RWPE2 (cell line): ENCODE measurements at places on chromosomes 5 and 9.

- peaks cover 9% of the 10 kb centered on the region for H3K4me1 ChIP-seq
- H3K27me3 ChIP-seq: no peaks in the 10 kb centered on the region
- H3K36me3 ChIP-seq: no peaks in the 10 kb centered on the region
- no peak overlapping the region for H3K4me3 ChIP-seq
- DNase-seq: no peak
These were observed 24.7 kb upstream of the TMEM171 start for GRCh38 chr5:73095564-73096238.

GRCh38 chr5:123987956-123988355 lies 476.0 kb downstream of the CSNK1G3 start:
- no peak for DNase-seq
- no peak overlapping the region for H3K27ac ChIP-seq
- no peak overlapping the region for H3K4me3 ChIP-seq
- H3K27me3 ChIP-seq: no peaks in the 10 kb centered on the region
- no peaks in the 10 kb centered on the region for H3K36me3 ChIP-seq

- H3K36me3 ChIP-seq: no peaks in the 10 kb centered on the region
- no peak overlapping the region for H3K27ac ChIP-seq
- peaks cover 17% of the 10 kb centered on the region for H3K27me3 ChIP-seq
These were observed 79.7 kb downstream of the CDH6 start for GRCh38 chr5:31273161-31273560.

- peaks cover 33% of the 10 kb centered on the region for H3K27me3 ChIP-seq
- no peak overlapping the region for H3K4me3 ChIP-seq
- DNase-seq: no peak
- H3K27ac ChIP-seq: no peak overlapping the region
These were observed 194.6 kb downstream of the OLFM1 start for GRCh38 chr9:135281791-135282737.

- H3K27me3 ChIP-seq: no peaks in the 10 kb centered on the region
- H3K27ac ChIP-seq: no peak overlapping the region
- H3K4me3 ChIP-seq: no peak overlapping the region
- DNase-seq: peak; percentile 69
- peaks cover 9% of the 10 kb centered on the region for H3K4me1 ChIP-seq
These were observed 27.9 kb upstream of the GOLM1 start for GRCh38 chr9:86126998-86127972.

GRCh38 chr9:89533411-89534095 lies 35.6 kb upstream of the SEMA4D start:
- H3K4me3 ChIP-seq: no peak overlapping the region
- H3K27me3 ChIP-seq: no peaks in the 10 kb centered on the region
- no peak overlapping the region for H3K27ac ChIP-seq
- H3K4me1 ChIP-seq: no peaks in the 10 kb centered on the region
- H3K36me3 ChIP-seq: no peaks in the 10 kb centered on the region

DNA sequence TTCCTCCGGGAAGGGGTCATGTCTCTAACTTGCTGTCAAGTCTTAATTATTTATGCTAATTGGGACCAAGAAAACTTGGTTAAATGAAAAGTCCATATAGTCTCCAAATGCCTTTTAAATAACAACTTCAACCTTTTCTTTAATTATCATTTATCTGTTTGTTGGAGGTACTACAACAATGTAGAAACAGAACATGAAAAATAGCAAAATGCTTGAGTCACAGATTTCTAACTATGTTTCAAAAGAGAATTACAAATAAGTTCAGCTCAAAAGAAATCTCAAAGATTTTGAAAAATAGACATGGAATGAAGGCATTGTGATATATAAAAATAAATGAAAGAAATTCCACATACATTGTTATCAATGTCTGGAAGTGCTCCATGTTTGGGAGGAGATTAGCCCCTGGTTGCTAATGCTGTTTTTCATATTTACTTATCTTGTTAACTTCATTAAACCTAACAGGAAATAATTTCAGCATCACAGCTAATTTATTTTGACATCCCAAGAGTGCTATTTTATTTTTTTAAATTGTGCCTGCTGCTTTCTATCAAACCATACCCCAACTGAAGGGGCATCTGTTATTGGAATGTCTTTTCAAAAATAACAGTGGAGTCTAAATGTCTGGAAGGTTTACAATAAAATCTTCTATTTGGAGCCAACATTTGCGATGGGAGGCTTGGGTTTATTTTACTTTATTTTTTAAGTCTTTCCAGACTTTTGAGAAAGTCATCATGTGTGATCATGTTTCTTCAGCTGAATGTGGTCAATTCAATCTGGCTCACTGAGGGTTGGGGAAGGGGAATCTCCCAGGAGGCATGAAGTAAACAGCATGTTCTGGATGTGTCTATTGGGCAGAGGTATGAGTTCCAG lies 53.1 kb upstream of the ANKRD55 start:
- no peaks in the 10 kb centered on the region for H3K36me3 ChIP-seq
- H3K4me3 ChIP-seq: no peak overlapping the region
- H3K4me1 ChIP-seq: no peaks in the 10 kb centered on the region
- H3K27me3 ChIP-seq: no peaks in the 10 kb centered on the region
- no peak for DNase-seq

GRCh38 chr9:82117026-82117811 lies 128.6 kb downstream of the SPATA31D1 start:
- H3K27ac ChIP-seq: no peak overlapping the region
- DNase-seq: no peak
- H3K4me3 ChIP-seq: no peak overlapping the region
- no peaks in the 10 kb centered on the region for H3K36me3 ChIP-seq
- no peaks in the 10 kb centered on the region for H3K27me3 ChIP-seq

DNA sequence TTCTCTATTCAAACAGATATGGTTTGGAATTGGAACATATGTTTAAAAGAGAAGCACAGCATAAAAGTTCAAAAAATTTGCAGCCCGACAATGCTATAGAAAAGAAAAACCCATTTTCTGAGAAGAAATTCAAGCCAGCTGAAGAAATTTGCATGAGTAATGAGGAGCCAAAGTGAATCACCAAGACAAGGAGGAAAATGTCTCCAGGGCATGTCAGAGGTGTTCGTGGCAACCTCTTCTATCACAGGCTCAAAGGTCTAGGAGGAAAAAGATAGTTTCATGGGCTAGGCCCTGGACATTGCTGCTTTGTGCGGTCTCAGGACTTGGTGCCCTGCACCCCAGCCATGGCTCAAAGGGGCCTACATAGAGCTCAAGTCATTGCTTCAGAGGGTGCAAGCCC lies 134.8 kb upstream of the ADAMTS16 start:
- no peaks in the 10 kb centered on the region for H3K4me1 ChIP-seq
- DNase-seq: no peak
- peaks cover 23% of the 10 kb centered on the region for H3K27me3 ChIP-seq
- H3K27ac ChIP-seq: no peak overlapping the region
- H3K36me3 ChIP-seq: no peaks in the 10 kb centered on the region

DNA sequence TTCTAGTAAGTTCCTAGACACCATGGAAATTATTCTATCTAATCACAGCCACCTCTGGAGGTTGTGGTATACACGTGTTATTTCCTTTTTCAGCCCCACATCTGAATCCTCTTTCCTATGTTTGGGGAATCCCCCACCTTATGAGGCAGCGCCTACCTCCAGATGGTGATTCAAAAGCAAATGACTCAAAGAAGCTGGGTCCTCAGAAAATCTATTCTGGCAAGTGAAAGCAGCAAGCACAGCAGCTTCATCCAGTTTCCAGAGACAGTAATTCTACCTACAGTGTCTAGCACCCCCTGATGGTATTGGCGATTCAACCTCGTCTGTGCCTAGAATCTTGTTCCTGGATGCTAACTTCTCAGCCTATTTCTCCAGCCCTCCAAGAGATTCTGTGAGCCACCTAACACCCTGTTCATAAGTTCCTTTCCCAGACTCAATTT lies 43.0 kb downstream of the STRBP start:
- peaks cover 4% of the 10 kb centered on the region for H3K4me1 ChIP-seq
- H3K36me3 ChIP-seq: no peaks in the 10 kb centered on the region
- H3K27ac ChIP-seq: no peak overlapping the region

DNA sequence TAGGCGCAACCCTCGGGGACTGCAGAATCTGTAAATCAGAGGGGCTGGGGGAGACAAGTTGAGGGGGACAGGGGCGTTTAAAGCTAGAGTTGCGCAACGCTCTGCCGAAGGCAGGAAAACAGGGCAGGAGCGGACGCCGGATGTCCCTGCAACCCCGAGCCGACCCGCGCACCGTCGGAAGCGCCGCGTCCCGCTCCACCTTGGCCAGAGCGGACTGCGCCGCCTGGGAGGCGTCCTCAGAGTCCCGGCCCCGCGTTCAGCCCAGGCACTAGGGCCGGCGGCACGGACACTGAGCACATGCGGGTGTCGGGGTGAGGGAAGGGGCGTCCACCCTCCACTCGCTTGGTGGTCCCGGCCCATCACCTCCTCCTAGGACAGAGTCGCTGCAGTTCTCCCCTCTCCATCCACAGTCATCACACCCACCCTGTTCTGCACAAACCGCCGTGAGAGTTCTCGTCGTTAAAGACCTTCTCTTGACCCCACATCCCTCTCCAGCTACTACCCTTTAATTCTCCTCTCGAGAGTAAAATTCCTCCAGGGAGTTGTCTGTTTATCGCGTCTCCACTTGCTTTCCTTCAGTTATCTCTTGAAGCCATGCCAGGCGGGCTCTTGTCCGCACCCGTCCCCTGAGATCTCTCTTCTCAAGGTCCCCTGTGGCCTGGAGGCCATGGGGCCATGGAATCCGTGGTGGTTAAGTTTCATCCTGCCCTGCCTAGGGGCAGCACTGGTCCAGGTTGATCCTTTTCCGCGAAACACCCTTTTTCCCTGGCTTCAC lies 796 bp upstream of the PDLIM7 start:
- H3K36me3 ChIP-seq: peaks cover 28% of the 10 kb centered on the region
- H3K27me3 ChIP-seq: no peaks in the 10 kb centered on the region
- H3K27ac ChIP-seq: peak overlapping the region; percentile 96
- peak overlapping the region; percentile 91 for H3K4me3 ChIP-seq

DNA sequence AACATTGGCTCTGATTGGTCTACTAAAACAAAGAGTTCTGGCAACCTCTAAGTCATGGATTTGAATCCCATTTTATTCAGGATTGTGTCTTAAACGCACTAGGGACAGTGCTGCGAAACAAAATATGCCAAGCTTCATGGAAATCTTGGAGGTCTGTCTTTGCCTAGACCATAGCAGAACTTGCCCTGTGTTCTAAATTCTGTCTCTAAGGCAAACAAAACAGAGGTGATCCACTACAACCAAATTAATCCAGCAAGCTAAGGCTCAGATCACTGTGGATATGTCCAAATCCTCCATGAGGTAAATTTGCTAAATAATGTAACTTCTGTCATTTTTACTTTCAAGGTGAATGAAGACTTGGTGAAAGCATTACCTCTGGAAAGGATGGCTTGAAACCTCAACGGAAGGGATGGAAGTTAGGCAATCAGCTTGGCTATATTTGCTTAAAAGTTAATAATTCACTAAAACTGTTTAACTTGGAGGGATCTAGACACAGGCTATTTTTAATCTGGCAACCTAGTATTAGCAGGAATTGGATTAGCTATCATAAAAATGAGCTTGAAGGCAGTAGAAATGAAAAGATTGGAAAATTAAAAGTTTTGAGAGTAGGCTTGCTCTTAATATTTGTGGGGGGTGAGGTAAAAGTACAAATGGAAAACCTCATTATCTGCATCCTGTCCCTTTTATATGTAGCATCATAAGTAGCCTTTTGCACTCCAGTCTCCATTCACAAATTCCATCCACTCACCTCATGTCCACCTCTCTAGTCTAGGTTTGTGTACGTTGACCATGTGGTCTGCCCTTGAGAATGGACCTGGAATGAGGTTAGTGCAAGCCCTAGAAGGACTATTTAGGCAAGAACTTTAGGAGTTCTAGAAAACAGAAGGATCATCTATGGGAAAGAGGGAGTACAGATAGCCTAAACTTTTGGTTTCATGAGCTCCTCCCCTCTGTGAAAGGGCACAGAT lies 176.2 kb downstream of the SMC2 start:
- no peak for DNase-seq
- H3K27ac ChIP-seq: no peak overlapping the region
- no peak overlapping the region for H3K4me3 ChIP-seq
- H3K4me1 ChIP-seq: no peaks in the 10 kb centered on the region
- H3K36me3 ChIP-seq: no peaks in the 10 kb centered on the region

DNA sequence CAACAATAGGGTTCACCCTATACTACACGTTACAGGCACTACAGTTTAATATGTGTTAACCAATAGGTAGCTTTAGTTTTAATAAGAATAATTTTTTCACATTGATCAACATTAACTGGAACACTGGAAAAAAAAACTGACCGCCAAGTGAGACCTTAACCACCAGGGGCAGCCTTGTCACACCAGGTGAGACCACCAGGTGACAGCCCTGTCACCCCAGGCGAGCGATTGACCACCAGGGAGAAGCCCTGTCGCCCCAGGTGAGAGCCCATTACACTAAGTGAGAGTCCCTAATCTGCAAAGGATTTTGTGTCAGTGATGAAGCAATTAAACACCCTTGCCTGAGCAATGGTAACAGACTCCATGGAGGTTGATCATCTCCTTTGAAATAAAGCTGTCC lies 75.4 kb upstream of the SYK start:
- no peaks in the 10 kb centered on the region for H3K4me1 ChIP-seq
- H3K27ac ChIP-seq: no peak overlapping the region
- no peak overlapping the region for H3K4me3 ChIP-seq
- H3K27me3 ChIP-seq: peaks cover 13% of the 10 kb centered on the region
- DNase-seq: no peak

- peak overlapping the region; percentile 50 for H3K27ac ChIP-seq
- H3K4me3 ChIP-seq: no peak overlapping the region
- DNase-seq: peak; percentile 85
- H3K36me3 ChIP-seq: no peaks in the 10 kb centered on the region
These were observed 71.9 kb downstream of the MAP1B start for GRCh38 chr5:72179028-72179815.

GRCh38 chr5:108201721-108202120 lies 180.2 kb downstream of the FBXL17 start:
- no peak overlapping the region for H3K27ac ChIP-seq
- H3K36me3 ChIP-seq: no peaks in the 10 kb centered on the region
- no peak for DNase-seq
- no peak overlapping the region for H3K4me3 ChIP-seq
- H3K4me1 ChIP-seq: no peaks in the 10 kb centered on the region
- H3K27me3 ChIP-seq: no peaks in the 10 kb centered on the region

DNA sequence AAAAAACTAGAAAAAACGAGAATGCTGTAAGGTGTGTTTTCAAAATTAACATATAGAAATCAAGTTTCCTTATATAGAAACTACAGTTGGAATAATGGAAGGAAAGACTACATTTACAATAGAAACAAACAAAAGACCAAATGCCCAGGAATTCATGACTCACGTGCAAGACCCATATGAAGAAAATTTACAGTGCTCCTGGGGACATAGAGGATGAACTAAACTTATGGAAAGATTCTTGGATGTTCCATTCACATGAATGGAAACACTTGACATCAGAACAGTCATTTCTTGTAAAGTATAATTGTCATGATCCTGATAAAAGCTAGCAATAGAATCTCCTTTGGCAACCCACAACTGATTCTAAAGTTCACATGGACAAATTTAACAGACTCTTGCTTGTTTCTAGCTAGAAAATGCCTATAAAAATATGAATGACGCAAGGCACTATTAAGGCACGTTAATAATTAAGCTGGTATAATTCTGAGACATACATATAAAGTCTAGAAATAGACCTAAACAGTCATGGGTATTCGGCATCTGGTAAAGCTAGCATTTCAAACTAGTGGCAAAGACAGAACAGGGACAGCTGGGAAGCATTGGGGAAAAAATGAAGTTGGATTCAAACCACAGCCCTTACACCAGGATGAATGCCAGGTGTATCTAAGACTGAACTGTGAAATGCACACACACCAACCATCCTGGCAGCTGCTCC lies 5.1 kb upstream of the ZFP62 start:
- H3K4me1 ChIP-seq: peaks cover 5% of the 10 kb centered on the region
- no peak for DNase-seq
- no peaks in the 10 kb centered on the region for H3K27me3 ChIP-seq
- no peak overlapping the region for H3K4me3 ChIP-seq
- H3K36me3 ChIP-seq: no peaks in the 10 kb centered on the region
- H3K27ac ChIP-seq: no peak overlapping the region

- no peak overlapping the region for H3K27ac ChIP-seq
- DNase-seq: no peak
- no peaks in the 10 kb centered on the region for H3K36me3 ChIP-seq
These were observed 114.5 kb downstream of the BOD1 start for GRCh38 chr5:173501922-173502321.
